ENCODE measurements at places on chromosomes 7 and 10.

GRCh38 chr7:3259711-3260400, 41.2 kb upstream of the SDK1 start:
- DNase-seq: no peak

DNA sequence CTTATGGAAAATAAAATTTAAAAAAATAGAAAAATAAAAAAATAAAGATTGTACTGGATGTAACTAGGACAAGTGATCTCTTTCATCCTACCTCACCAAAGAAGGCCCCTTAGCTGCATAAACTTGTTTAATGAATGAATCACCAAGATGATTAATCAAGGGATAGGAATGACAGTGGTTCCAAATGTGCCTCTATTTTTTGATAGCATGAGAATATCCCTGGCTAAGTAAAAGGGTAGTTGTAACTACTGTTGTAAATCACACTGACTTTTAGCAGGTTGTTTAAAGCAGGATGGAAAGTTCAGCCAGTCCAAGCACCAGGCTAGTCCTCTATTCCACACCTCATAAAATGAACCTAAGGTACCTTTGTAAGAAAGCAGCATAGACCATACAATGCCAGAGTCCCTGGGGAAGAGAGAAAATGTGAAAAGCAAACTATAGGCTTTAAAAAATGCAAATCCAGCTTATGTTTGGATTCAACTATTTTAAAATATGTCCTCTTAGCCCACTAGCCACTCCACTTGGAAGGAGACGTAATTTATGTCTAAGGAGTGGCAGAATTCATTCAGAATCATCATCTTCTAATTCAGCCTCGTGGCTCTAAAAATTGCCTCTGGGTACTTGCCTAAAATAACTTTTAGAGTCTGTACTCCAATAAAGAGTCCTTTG, 126.8 kb downstream of the SKIDA1 start:
- no peak for DNase-seq

GRCh38 chr10:116697816-116698215, 44.5 kb downstream of the HSPA12A start:
- no peak for DNase-seq

DNA sequence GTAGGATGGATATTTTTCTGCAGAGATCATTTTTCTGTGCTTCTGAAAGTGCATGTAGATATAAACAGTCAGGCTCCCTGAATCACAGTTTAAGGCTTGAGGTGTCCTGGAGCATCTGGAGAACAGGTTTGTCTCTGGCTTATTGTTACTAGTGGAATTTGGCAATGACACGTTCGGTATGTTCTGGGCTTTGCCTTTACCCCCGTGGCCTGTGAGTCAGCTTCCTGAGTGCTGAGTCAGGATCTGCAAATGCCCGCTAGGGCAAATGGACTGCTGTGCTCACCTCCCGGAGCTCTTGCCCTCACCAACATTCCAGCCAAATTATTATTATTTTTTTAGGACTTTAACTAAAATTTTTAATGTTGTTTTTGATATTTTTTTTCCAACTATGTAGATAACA, 192.5 kb upstream of the PRSS1 start:
- no peak for DNase-seq

- DNase-seq: no peak
Measured at GRCh38 chr7:120951826-120952225, 1.2 kb downstream of the ING3 start.

DNA sequence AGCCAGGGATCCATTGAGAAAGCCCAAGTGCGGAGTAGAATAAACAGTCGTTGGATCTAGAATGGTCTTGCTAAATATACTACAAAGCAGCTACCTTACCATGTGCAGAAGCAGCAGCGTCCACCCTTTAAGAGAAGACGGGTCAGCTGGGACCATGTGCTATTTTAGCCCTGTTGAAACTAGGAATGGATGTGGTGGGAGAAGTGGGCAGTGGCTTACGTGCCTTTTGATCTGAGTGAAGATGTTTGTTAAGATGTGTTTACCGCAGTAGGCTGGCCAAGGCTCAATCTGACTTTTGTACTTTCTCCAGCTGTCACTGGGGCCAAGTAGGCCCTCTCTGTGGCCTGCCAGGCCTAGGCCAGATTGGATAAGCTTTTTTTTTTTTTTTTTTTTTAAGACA, 9.2 kb downstream of the HABP2 start:
- no peak for DNase-seq

DNA sequence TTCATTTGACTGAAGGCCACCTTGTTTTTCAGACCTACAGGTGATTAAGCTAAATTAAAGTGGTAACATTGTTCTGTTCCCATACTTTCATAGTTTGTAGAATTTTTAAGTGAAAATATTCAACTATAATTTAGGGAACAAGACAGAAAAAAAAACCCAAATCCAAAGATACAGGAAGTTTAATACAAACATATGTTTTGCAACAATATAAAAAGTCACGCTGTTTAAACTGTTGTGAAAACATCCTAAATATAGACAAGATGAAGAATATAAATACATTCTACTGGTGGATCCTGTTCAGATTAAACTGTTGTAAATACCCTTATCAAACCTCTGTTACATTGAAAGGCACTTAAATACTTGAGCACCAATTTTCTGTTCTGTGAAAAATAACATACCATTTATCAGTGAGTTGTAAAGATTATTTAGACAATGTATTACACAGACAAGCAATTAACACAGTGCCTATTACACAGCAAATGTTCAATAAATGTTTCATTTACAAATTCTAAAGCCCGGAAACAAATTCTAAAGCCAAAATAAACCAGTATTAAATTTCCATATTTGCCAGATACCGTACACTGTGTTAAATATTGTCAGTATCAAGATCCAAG, 14.2 kb downstream of the ASZ1 start:
- DNase-seq: no peak

GRCh38 chr10:120313715-120314114, 143.3 kb upstream of the PLPP4 start:
- DNase-seq: no peak

- DNase-seq: no peak
Measured at GRCh38 chr10:46297406-46298204, 10.8 kb downstream of the ANTXRL start.

GRCh38 chr10:132387764-132388210, 9.2 kb upstream of the PWWP2B start:
- DNase-seq: peak; percentile 77

GRCh38 chr10:88063861-88064557, 200.6 kb downstream of the PTEN start:
- DNase-seq: no peak

DNA sequence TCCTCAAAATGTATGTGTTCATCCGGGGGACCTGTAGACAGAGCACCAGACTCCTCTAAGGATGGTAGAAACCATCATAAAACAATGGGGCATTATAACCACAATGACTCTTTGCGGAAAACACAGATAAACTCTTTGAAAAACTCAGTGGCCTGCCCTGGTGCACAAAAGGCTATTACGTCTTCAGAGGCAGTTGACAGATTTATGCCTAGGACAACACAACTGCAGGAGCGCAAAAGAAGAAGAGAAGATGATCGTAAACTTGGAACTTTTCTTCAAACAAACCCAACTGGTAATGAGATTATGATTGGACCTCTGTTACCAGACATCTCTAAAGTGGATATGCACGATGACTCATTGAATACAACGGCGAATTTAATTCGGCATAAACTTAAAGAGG, 6.0 kb downstream of the RBM48 start:
- DNase-seq: no peak

- no peak for DNase-seq
Measured at GRCh38 chr10:125103924-125104323, 56.4 kb downstream of the CTBP2 start.

- DNase-seq: no peak
Measured at GRCh38 chr7:69782917-69783684, 184.8 kb downstream of the AUTS2 start.

DNA sequence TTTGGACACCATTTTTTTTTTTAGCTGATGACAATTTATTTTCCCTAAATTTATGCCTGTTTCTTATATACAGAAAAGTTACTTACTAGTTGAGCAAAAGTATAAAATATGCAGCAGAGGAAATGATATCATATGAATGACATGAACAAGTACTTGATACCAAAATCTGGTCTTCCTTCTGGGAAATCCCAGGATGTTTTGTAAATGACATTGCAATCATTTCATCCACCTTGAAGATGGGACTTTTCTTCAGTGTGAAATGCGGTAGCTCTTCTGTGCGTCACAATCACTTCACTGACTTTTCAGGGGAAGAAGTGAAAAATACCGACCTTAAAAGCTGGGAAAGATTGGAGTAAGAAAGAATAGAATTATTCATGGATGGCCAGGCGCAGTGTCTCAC, 23.8 kb downstream of the C1QL3 start:
- DNase-seq: no peak

DNA sequence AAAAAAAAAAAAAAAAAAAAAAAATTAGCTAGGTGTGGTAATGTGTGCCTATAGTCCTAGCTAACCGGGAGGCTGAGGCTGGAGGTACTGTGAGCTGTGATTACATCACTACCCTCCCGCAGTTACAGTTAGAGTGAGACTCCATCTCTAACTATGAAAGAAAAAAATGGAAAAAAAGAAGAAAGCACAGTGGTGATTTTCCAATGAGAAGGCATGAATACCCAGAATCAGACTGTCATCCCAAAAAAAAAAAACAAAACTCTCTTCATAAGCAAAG, 269.9 kb upstream of the MKLN1 start:
- DNase-seq: no peak

- DNase-seq: no peak
Measured at GRCh38 chr7:35555934-35556333, 139.0 kb downstream of the HERPUD2 start.

DNA sequence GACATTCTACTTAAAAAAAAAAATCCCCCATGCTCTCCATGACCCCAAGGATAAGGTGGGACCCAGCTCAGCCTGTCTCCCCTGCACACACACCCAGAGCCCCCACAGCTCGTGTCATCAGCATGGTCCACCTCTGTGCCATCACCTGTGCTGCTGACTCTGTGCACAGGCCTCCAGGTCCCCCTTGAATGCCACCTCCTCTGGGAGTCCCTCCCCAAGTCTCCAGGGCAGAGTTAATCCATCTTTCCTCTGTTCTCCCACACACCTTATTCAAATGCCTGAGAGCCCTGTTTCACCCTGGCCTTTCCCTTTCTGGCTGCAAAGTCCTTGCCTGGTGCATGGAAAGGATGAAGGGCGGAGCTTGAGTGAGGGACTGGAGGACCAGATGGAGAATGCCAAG, 194.1 kb upstream of the LYZL2 start:
- DNase-seq: no peak

- peak; percentile 28 for DNase-seq
Measured at GRCh38 chr7:45089341-45089891, 647 bp upstream of the NACAD start.

GRCh38 chr10:83706952-83707582, 432.2 kb upstream of the GHITM start:
- DNase-seq: no peak

GRCh38 chr10:51168086-51168815, 94.0 kb downstream of the PRKG1 start:
- no peak for DNase-seq

DNA sequence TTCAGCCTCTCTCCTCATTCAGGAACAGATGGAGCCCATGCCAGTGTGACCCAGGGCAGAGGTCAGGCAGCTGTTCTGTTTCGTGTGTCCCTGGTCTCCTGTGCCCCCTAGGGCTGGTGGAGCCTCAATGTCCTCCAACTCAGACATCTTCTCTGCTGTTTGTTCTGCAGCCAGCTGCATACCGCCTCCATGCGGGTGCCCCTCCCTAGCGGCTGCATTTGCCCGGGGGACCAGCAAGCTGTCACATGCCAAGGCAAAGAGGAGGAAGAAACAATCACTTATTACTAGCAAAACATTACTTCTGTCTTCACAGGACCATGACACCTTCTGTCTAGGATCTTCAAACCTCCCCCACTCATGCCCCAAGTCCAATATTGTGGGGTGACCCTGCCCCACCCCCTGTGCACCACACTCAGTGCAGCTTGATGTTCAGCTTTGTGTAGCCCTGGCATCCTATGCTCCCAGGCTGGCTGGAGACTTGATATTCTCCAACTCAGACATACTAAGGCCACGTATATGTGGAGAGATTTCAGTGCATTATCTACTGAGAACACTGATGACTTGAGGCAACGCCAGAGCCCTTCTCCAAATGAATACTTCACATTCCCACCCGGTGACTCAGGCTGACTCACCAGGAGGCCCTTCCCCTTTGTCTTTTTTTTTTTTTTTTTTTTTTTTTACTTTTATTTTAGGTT, 188.9 kb downstream of the SKIDA1 start:
- no peak for DNase-seq

DNA sequence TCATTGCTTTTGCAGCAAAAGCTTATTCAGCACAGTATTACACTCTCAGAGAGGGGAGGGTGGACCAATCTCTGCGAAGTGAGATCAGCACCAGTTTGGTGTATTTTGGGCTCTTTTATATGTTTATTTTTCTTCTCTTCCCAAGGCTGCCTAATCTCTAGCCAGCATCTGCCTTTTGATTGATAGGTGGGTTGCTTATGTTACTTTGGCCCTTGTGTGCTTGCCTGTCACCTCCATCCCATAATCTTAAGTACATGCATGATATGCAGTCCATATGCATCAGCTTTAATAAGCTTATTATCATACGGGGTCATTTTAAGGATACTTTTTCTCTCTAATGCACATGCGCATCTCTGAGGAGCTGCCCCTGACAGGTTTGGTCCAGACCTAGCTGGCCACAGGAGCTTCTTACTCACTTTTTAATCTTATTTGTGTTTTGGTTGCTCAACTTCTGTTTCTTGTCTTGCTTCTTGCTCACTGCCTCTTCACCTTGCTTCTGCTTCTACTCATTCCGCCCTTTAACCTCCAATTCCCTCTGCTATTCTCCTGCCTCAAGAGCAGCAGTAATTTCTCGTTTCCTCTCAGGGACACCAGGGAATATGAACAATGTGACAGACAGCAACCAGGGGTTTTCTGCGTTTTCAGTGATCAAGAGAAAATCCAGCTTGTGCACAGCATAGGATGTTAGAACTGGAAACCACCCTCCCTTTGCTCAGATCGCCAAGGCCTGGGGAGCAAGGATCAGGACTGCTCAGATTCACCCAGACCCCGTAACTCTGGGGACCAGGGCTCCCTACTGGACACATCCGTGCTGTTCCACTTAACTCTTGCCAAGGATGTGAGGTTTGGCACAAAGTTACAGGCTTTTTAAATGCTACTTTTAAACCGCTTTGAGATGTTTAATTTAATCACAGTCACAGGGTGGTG, 10.0 kb downstream of the RGR start:
- no peak for DNase-seq

Measured in activated CD8-positive, alpha-beta memory T cell treated with anti-CD3 and anti-CD28 coated beads for 1 hour (primary cell).